Smooth muscle cell of the coronary artery (primary cell): ENCODE measurements at places on chromosomes 7 and 10. TPM values are rescaled to one million over a fixed set of nuclear protein-coding genes. Genes with fewer than 3 reads are reported as not detected.

Gene CFAP70
- 0.30 and 0.94 TPM in 2 replicates for total RNA-seq

Gene MYL10
- not detected in 2 replicates for total RNA-seq

Gene NME8
- total RNA-seq = not detected in 2 replicates

Gene PIK3AP1
- under 0.01 TPM in 1 of 2 replicates, not detected in the other for total RNA-seq

Gene ZWINT
- total RNA-seq = 2.3 and 16.1 TPM in 2 replicates

Gene CYP2C19
- not detected in 2 replicates for total RNA-seq

Gene TET1
- 0.82 and 1.4 TPM in 2 replicates for total RNA-seq

Gene EGFR
- 29.3 and 35.5 TPM in 2 replicates for total RNA-seq

Gene LYZL2
- not detected in 2 replicates for total RNA-seq

Gene HMX2
- not detected in 2 replicates for total RNA-seq

Gene PLXDC2
- total RNA-seq = 2.1 and 27.1 TPM in 2 replicates

Gene PKD2L1
- not detected in 2 replicates for total RNA-seq
